Activated CD8-positive, alpha-beta T cell treated with anti-CD3 and anti-CD28 coated beads for 36 hours (primary cell): ENCODE measurements at places on chromosomes 2 and 18. TPM values are rescaled to one million over a fixed set of nuclear protein-coding genes. Genes with fewer than 3 reads are reported as not detected.

DNA sequence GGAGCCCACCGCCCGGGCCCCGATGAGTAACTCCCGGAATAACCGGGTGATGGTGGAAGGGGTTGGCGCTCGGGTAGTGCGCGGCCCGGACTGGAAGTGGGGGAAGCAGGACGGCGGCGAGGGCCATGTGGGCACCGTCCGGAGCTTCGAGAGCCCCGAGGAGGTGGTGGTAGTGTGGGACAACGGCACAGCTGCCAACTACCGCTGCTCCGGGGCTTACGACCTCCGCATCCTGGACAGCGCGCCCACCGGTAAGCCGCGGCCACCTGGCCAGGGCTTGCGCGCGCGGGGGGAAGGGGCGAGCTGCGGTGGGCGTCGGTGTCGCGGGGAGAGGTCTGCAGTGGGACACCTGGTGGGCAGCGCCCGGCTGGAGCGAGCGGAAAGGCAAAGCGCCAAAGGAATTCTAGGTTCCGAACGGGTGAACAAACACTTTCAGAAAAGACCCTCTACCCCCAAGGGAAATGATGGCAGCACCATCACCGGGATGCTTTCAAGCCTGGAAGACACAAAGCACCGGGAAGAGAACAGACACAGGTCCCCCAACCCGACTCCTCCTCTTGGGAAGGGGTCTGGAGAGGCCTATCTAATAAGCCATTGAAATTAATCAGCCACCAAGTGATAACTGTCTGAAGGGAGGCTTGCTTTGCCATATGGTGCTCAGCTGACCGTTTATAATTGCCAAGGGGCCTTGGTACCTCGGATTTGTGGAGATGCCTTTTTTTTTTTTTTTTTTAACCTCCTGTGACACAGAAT lies 1.1 kb downstream of the MIB1 start:
- H3K27ac ChIP-seq = peak overlapping the region; percentile 71
- DNase-seq = peak; percentile 45
- H3K36me3 ChIP-seq = no peaks in the 10 kb centered on the region
- no peaks in the 10 kb centered on the region for H3K27me3 ChIP-seq

DNA sequence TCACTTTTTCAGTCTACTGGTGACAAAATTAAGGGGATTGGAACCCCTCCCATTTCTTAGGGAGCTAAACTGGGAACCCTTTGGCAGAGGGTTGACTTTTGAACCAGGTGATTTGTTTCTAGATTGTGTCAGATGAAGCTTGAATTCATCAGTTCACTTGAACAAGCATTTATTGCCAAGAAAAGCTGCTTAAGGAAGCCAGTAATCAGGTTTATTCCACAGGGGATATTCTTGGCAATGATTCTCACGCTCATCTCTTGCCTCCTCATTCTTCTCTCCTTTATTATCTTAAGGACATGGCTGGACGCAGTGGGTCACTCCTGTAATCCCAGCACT lies 101.0 kb downstream of the ALPK2 start:
- H3K4me1 ChIP-seq = peaks cover 14% of the 10 kb centered on the region
- no peak for DNase-seq
- H3K27me3 ChIP-seq = peaks cover 21% of the 10 kb centered on the region
- H3K4me3 ChIP-seq = no peak overlapping the region

GRCh38 chr18:53772293-53772692 lies 452.2 kb downstream of the MBD2 start:
- H3K4me1 ChIP-seq = no peaks in the 10 kb centered on the region
- H3K27me3 ChIP-seq = no peaks in the 10 kb centered on the region
- DNase-seq = no peak
- no peaks in the 10 kb centered on the region for H3K36me3 ChIP-seq
- no peak overlapping the region for H3K4me3 ChIP-seq

- no peaks in the 10 kb centered on the region for H3K27me3 ChIP-seq
- no peak overlapping the region for H3K4me3 ChIP-seq
- DNase-seq = no peak
- H3K36me3 ChIP-seq = peaks cover 15% of the 10 kb centered on the region
Observed at GRCh38 chr2:44535376-44535775, 173.6 kb downstream of the CAMKMT start.

Gene NOL4
- not detected for total RNA-seq

DNA sequence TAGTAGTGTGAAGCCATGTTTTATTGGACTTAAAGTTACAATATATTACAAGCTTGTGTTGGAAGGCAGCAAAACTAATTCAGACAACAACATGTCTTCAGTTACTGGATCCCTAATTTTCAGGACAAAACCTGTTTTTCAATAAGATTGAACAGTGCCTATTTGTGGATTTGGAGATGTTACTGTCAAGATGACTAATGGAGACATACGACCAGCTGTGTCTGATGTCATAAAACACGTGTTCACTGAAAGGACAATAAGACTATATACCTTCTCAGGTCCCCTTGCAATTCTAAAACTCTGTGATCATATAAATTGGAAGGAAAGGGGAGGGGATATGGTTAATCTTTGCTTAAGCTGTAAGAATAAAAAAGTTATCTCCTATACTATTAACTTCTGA lies 21.7 kb downstream of the METTL21A start:
- DNase-seq = no peak
- no peak overlapping the region for H3K4me3 ChIP-seq
- H3K27ac ChIP-seq = peak overlapping the region; percentile 57
- H3K27me3 ChIP-seq = no peaks in the 10 kb centered on the region

GRCh38 chr2:230721712-230722111 lies 9.1 kb downstream of the CAB39 start:
- H3K27me3 ChIP-seq = no peaks in the 10 kb centered on the region
- peaks cover 82% of the 10 kb centered on the region for H3K4me1 ChIP-seq
- H3K36me3 ChIP-seq = peaks cover 68% of the 10 kb centered on the region
- peak overlapping the region; percentile 81 for H3K27ac ChIP-seq
- DNase-seq = no peak

- H3K27ac ChIP-seq = no peak overlapping the region
- no peak for DNase-seq
- no peaks in the 10 kb centered on the region for H3K27me3 ChIP-seq
- H3K4me3 ChIP-seq = no peak overlapping the region
Observed at GRCh38 chr18:40371673-40372072, 1583.4 kb upstream of the PIK3C3 start.

- H3K4me3 ChIP-seq = no peak overlapping the region
- no peaks in the 10 kb centered on the region for H3K27me3 ChIP-seq
- no peak overlapping the region for H3K27ac ChIP-seq
- H3K4me1 ChIP-seq = no peaks in the 10 kb centered on the region
- H3K36me3 ChIP-seq = no peaks in the 10 kb centered on the region
Observed at GRCh38 chr18:78673516-78674321, 305.9 kb upstream of the SALL3 start.

- H3K36me3 ChIP-seq = no peaks in the 10 kb centered on the region
- DNase-seq = no peak
- H3K27me3 ChIP-seq = peaks cover 14% of the 10 kb centered on the region
- H3K4me1 ChIP-seq = no peaks in the 10 kb centered on the region
- H3K4me3 ChIP-seq = no peak overlapping the region
Observed at GRCh38 chr2:126383800-126384199, 272.2 kb upstream of the GYPC start.
